Neural crest cell (in vitro differentiated cells): ENCODE measurements at places on chromosomes 12 and 14. TPM values are rescaled to one million over a fixed set of nuclear protein-coding genes. Genes with fewer than 3 reads are reported as not detected.

DNA sequence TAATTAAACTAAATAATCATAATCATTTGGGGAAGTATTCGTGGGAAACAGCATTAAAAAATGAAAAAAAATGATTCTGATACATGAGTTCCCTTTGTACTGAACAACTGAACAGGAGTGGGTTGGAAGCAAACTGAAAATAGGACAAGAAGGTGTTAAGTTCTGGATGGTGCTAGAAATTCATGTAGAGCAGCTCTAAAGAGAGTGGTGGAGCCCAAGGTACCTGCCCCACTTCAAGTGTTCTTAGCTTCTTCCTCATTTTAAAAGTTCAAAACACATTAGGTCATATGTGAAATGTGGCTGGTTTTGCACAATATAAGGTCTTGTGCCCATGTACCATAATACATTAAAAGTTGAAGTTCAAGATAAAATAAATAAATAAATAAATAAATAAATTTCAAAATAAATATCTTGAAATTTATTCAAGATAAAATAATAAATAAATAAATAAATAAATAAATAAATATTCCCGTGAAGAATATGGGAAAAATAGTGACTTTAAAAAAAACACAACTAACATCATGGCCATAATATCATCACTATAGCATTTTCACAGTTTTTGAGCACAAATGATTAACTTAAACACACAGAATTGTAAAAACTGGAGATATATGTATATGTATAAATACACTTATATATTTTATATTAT lies 191.5 kb upstream of the PRKD1 start:
- no peak for DNase-seq

GRCh38 chr12:49515266-49515665 lies 23.6 kb upstream of the KCNH3 start:
- no peak for DNase-seq

Gene TPH2
- total RNA-seq, result 0.09 and 0.23 TPM in 2 replicates

GRCh38 chr14:96532632-96533031 lies 30.4 kb downstream of the PAPOLA start:
- no peak for DNase-seq

Gene VRTN
- not detected in 2 replicates for total RNA-seq

- no peak for DNase-seq
These were observed 10.5 kb downstream of the FRS2 start for GRCh38 chr12:69480698-69481097.

- DNase-seq, result no peak
These were observed 3.1 kb downstream of the GALC start for GRCh38 chr14:87989956-87990299.

Gene NPFF
- 0.73 TPM in 1 of 2 replicates, not detected in the other for total RNA-seq

DNA sequence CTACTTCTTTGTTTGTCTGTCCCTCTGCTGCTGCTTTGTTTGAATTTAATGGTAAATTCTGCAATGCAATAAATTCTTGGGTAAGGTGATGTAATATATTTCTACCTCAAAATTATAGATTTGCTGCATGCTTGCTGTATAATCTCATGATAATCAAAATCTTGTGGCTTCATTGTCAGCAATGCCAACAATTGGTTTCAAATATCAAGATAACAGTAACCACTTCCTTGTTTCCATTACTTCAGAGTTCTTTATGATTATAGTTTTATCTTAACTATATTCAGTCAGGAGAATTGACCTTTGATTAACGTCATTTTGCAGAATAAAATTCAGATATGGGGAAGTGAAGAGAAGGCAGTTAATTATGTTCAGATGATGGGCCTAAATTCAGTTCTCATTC lies 30.2 kb upstream of the RNU6-8 start:
- DNase-seq, result no peak

- DNase-seq, result no peak
These were observed 105.2 kb downstream of the BICD1 start for GRCh38 chr12:32211900-32212156.

GRCh38 chr12:3204730-3205531 lies 127.8 kb downstream of the TSPAN9 start:
- DNase-seq, result no peak

DNA sequence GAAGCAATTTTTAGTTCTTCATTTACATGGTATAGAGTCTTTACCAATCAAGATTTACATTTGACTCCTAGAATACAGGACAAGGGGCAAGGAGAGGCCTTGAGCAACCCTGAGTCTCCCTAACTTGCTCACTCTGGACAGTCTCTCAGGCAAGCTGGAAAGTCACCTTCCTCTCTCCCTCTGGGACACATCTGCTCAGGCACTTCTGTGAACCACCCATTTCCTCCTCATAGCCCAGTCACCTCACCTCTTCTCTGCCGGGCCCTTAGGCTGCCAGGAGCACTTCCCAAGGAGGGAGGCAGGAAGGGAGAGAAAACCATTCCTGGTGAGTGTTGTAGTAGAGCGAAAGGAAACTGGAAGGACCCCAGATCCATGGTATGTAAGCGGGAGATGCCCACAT lies 202.8 kb downstream of the TTC7B start:
- no peak for DNase-seq

DNA sequence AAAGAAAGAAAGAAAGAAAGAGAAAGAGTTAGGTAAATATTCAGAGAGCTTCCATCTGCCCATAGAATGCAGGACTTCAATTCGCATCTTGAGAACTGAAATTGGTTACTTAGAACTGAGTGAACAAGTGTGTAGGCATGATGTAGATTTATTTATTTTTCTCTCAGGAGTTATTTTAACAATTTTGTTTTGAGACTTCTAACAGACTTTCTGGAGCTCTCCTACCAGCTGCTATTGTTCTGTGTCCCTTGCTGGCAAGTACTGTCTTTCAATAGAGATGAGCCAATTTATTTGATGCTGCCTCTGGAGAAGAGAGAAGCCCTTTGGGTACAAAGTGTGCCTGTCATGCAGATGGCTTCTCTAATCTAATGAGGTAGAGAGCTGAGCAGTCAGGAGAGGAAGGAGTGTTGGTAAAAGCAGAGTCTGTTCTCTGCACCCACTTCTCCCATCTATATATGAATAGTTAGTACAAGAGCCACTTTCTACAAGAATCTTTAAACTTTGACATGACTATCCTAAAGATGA lies 67.0 kb downstream of the SYT1 start:
- no peak for DNase-seq

Gene TAS2R8
- not detected in 2 replicates for total RNA-seq

DNA sequence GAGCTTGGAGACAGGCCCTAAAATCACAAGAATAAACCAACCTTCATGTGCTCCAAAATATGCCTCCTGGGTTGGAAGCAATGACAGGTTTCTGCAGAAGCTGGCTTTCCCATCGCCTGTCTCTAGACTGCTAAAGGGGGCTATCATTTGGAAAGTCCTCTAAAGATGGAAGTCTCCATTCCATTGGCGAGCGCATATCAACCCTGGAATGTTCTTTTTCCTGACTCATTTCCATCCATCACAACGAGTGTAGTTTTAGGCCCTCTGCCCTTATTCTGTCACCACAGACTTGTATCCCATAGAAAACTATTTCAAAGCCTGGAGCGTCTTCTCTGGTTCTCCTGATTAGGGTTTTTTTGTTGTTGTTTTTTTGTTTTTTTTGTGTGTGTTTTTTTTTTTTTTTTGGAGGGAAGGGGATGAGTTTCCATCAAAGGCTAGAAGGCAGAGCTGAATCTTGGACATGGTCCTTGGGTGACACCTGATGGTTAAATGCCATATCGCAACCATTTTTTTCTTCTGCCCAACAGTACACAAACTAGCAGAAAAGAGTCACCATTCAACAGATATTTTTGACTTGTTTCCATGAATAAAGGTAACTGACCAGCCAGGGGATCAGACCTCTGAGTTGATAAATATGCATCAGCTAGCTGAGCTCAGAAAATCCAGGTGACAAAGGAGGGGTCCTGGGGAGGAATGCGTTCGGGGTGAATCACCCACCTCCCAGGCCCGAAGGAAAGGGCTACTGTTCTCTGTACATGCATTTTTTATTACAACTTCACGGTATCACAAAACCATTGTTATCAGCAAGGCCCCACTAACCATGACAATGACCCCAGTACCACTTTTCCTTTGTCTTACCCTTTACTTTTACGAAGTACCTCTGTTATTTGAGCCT lies 40.5 kb downstream of the KCNA5 start:
- peak; percentile 65 for DNase-seq

Gene GNB3
- 21.2 and 22.2 TPM in 2 replicates for total RNA-seq

GRCh38 chr12:116210131-116210530 lies 67.4 kb downstream of the MED13L start:
- no peak for DNase-seq

GRCh38 chr12:119980242-119980641 lies 8.8 kb upstream of the BICDL1 start:
- no peak for DNase-seq

DNA sequence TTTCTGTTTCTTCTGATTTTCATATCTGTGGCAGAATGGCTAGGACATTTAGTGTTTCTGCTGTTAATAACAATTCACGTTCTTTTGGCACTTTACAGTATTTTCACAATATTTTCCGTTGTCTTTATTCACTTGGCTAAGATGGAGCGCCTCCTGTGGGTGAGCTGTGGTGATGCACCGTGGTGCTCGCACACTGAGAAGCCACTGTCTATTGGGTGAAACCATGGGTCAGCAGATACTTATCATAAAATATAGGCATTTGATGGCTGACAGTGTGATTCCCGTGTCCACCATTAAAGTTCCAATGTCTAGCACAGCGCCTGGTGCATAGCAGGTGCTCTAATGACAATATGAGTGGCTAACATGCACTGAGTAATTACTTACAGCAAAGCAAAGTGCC lies 141.8 kb downstream of the VRK1 start:
- DNase-seq, result no peak

Gene DPY19L2
- total RNA-seq, result 23.2 and 25.2 TPM in 2 replicates

DNA sequence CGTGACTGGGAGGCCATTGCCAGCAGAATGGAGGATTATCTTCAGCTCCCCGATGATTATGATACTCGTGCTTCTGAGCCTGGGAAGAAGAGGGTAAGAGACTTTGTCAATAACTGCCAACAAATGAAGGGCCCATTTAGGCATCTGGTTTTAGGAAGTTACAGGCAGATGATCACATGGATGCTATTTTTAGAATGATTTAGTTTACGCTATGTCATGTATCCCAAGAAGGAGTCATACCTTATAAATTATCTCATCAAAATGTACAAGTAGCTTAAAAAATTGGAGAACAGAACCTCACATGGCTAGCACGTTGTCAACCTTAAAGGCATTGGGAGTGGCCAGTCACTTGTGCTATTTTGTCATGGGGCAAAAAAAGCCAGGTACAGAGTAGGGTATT lies 46.7 kb downstream of the PROX2 start:
- DNase-seq, result no peak

GRCh38 chr14:103131580-103131979 lies 8.3 kb downstream of the TNFAIP2 start:
- no peak for DNase-seq

DNA sequence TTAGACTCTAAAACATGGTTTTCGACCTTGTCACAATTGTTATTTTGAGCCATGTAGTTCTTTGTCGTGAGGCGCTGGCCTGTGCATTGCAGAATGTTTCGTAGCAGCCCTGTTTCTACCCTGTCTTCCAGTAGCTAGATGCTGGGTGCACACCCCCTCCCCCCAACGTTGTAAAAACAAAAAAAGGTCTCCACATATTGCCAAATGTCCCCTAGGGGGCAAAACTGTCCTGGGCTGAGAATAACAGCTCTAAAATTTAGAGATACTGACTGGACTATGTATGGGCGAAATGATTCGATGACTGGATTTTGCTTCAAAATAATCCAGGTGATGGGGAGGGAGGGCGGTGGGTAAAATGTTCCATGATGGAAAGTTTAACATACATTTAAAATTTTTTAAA lies 126.1 kb upstream of the FUT8 start:
- DNase-seq, result no peak

DNA sequence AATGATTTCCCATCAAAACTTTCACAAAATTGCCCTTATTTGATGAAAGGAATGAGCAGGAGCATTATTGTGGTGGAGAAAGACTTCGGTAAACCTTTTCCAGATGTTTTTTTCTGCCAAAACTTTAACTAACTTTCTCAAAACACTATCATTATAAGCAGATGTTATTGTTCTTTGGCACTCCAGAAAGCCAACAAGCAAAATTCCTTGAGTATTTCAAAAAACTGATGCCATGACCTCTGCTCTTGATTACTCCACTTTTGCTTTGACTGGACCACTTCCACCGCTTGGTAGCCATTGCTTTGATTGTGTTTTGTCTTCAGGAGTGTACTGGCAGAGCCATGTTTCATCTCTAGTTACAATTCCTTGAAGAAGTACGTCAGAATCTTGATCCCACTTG lies 29.7 kb upstream of the RAB21 start:
- no peak for DNase-seq

- no peak for DNase-seq
These were observed 91.1 kb upstream of the SLC38A4 start for GRCh38 chr12:46916796-46917419.

DNA sequence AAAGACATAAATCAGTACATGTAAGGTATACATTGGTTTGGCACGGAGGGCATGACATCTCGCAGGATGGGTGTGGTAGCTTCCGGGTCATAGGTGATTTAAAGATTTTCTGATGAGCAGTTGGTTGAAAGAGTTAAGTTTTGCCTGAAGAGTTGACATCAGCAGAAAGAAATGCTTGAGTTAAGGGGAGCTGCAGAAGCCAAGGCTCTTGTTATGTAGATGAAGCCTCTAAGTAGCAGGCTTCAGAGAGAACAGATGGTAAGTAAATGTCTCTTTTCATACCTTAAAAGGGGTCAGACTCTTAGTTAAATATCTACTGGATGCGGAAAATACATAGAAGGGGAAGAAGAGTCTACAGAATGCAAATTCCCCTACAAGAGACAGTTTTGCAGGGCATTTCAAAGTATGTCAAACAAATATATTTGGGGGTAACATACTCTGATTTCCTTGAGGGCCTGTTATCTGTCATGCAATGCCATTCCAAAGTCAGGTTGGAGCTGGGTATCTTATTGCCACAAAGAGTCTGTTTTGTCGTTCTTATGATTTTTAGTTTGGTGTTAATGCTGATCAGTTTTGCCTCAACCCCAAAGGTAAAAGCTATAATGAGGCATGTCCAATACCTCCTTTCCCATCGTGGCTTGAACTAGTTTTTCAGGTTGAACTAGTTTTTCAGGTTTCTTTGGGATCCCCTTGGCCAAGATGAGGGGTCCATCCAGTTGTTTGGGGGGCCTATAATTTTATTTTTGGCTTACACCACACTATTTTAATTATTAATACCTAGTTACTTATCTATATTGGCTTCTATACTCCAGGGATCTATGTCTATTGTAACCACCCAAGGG lies 67.0 kb downstream of the PTHLH start:
- no peak for DNase-seq

- no peak for DNase-seq
These were observed 36.8 kb upstream of the DCD start for GRCh38 chr12:54684636-54685630.

GRCh38 chr12:102959391-102959790 lies 1.9 kb downstream of the ASCL1 start:
- no peak for DNase-seq
